ENCODE measurements at places on chromosomes 3 and 15.

GRCh38 chr15:78088773-78089080 lies 3.6 kb upstream of the SH2D7 start:
- no peak for DNase-seq

- DNase-seq = no peak
These were observed 133.7 kb upstream of the BCL6 start for GRCh38 chr3:187878772-187879518.

- no peak for DNase-seq
These were observed 14.2 kb upstream of the TSEN2 start for GRCh38 chr3:12470111-12470510.

GRCh38 chr15:51801391-51801835 lies 28.0 kb upstream of the TMOD3 start:
- no peak for DNase-seq

DNA sequence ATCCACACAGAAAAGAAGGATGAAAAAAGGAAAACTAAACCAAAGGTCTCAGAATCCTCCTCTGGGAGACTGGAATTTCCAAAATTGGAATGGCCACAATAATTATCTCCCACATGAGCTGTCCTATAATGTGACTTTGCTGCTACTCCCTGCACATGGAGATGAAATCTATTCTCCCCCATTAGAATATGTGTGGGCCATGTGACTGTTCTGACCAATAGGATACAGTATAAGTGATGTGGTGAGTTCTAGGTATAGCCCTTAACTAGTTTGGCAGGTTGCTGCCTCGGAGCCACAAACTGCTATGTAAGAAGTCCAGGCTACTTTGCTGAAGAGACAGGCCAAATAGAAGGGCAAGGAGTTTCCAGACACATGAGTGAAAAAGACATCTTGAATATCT lies 5.2 kb downstream of the TRIM59 start:
- DNase-seq = no peak

- no peak for DNase-seq
These were observed 1161.0 kb downstream of the ROBO1 start for GRCh38 chr3:78606756-78607155.

GRCh38 chr3:182782149-182782548 lies 11.2 kb upstream of the ATP11B start:
- DNase-seq = no peak

DNA sequence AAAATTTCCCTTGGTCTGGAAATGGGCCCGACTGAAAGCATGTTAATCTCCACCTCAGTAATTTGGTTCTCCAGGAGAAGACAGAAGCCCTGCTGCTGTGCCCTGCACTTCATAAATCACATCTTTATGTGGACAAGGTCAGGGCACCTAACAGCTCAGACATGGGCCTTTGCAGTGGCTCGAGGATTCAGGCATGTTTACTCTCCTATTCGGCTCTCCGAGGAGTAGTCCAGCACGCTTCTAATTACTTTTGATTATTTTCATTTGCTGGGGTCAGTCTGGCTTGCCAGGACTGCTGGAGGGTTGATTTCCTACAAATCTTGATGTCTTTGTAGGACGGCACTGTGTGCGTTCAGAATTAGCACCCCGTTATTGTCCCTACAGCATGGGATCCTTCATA lies 511.2 kb downstream of the MECOM start:
- DNase-seq = no peak

- DNase-seq = no peak
These were observed 85.7 kb downstream of the RYR3 start for GRCh38 chr15:33396475-33396874.

All from stimulated activated CD4-positive, alpha-beta T cell treated with anti-CD3 and anti-CD28 coated beads, Interleukin-12 subunit alpha, Interleukin-12 subunit beta, amount 100 ng/mL, for 48 hours (primary cell).